Activated B cell treated with CpG ODN at 0.5 μM for 24 hours (primary cell): ENCODE measurements at places on chromosomes 6 and 20.
A peak's percentile ranks its signal among the peaks of the same experiment; 100 is the strongest.

GRCh38 chr6:113596387-113597230, 260.5 kb upstream of the MARCKS start:
- no peak for DNase-seq

- no peak for DNase-seq
Observed at GRCh38 chr6:3966426-3966825, 112.5 kb downstream of the FAM217A start.

GRCh38 chr6:57301757-57302156, 15.7 kb upstream of the PRIM2 start:
- DNase-seq, result no peak

DNA sequence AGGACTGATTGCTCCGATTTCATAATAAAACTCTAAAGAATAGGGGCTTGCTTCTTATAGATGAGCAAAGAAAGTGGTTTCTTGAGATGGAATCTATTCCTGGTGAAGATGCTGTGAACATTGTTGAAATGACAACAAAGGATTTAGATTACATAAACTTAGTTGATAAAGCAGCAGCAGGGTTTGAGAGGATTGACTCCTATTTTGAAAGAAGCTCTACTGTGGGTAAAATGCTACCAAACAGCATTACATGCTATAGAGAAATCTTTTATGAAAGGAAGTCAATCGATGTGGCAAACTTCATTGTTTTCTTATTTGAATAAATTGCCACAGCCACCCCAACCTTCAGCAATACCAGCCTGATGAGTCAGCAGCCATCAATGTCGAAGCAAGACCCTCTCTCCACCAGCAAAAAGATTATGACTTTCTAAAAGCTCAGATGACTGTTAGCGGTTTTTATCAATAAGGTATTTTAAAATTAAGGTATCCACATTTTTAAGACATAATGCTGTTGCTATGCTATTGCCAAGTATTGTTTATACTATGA, 12.7 kb upstream of the MTRF1L start:
- no peak for DNase-seq

- no peak for DNase-seq
Observed at GRCh38 chr6:73515204-73515655, 5.6 kb downstream of the EEF1A1 start.

GRCh38 chr6:56760842-56761241, 118.2 kb upstream of the DST start:
- no peak for DNase-seq

- no peak for DNase-seq
Observed at GRCh38 chr6:12958052-12958706, 241.6 kb downstream of the PHACTR1 start.

- no peak for DNase-seq
Observed at GRCh38 chr6:123589317-123589716, 47.4 kb downstream of the TRDN start.

DNA sequence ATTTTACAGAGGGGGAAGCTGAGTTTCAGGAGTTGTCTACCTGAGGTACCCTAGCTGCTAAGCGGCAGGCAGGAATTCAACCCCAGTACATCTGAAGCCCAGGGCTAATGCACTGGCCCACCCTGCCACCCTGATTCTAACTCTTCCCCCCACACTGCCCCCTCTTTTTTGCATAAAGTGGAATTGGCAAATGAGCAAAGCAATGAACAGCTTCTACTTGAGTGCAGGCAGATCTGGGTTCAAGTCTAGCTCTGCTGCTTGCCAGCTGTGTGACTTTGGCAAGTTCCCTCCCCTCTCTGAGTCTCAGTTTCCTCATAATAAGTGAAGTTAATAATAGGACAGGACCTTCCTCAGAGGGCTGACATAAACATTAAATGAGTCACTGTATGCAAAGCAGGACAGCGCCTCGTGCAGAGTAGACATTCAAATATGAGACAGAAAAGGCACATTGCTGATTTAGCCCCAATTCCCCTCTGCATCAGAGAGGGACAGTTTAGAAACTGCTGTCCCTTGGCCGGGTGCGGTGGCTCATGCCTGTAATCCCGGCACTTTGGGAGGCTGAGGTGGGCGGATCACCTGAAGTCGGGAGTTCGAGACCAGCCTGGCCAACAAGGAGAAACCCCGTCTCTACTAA, 4.7 kb downstream of the ADA start:
- DNase-seq, result peak; percentile 31

- DNase-seq, result no peak
Observed at GRCh38 chr20:53878262-53879047, 191.9 kb downstream of the BCAS1 start.

- DNase-seq, result no peak
Observed at GRCh38 chr6:106134087-106134770, 48.1 kb downstream of the PRDM1 start.

DNA sequence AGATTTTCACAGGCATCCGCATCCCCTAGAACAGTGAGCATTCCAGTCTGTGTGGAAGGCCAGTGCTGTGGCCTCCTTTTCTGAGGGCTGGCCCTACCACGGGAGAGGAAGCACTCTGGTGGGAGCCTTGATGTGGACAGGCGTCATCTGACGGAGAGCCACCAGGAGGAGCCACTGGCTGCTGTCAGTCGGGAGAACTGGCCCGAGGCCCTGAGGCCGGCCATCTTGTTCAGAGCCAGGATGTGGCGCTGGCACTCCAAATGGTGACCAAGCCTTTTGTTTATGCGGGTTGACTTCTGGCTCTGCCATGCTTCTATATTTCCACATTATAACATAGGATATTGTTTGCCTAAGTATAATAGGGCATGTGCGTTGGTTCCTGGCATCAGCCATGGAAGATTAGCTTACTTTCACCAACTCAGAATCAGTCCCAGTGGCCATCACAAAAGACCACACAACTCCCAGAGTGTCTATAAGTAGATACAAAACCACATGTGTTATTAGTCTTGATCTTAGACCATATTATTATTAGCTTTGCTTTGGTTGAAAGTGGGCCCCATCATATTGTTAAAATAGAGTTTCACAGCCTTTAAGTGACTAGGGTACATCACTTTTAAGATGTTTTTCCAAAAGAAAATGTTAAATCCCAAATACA, 273.9 kb upstream of the TAB2 start:
- no peak for DNase-seq

- no peak for DNase-seq
Observed at GRCh38 chr20:36881888-36882287, 6.0 kb downstream of the TLDC2 start.

DNA sequence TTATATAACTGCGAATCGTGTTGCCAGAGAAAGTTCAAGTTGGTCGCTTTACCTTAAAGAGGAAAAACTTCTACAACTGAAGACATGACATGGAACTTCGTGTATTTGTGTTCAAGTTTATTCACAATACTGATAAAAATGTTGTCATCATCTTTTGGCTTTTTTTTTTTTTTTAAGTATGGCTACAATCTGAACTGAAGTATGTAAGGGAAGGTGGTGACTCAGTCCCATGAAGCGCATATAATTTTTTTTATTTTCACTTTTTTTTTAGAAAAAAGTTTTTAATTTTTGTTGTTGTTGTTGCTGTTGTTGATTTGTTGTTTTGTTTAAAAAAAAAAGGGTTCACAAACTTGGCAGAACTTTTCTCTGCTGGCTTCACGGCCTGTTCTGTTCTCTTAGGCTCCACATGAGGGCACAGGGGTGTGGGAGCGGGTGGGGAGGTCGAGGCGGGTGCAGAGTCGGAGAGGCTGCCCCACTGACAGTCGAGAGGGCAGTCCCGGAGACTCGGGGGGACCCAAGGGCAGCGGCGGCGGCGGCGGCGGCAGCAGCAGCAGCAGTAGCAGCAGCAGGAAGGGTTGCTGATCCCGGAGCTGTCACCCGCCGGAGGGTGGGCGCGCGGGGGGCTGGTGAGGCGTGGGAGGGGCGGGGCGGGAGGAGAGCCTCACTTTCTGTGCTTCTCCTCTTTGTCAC, 17.0 kb downstream of the TFAP2A start:
- DNase-seq, result no peak

- peak; percentile 59 for DNase-seq
Observed at GRCh38 chr6:25027221-25027916, 91.6 kb upstream of the RIPOR2 start.

- no peak for DNase-seq
Observed at GRCh38 chr6:25404091-25404490, 124.9 kb downstream of the CARMIL1 start.

- DNase-seq, result no peak
Observed at GRCh38 chr6:26420688-26421171, 18.7 kb downstream of the BTN3A1 start.

DNA sequence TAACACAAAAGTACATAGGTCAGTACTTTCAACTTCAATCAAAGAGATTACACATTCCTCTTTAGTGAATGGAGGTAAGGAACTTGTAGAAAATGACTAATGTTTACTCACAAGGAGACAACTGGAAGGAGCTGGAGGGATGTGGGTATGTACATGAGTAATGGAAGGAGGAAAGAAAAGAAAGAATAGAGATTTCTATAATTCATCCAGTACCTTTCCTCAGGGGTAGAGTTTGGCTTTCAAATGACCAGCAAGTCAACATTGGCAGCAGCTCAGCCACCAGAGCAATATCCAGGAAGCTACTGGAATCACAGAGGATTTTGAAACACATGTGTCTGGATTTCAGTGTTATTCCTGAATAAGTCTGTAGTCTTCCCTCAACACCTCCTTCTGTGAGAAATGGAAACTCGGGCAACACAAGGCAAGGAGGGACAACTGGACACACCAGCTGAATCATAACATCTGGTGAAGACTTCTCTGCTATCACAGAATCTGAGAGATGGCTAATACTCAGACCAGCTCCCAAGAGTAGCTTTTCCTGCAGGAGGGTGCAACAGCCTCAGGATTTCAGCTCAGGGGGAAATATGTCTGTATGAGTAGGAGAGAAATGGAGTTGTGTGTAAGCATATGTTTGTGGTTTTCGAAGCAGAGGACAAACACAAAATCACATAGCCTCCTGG, 98.8 kb downstream of the HAO1 start:
- DNase-seq, result no peak

DNA sequence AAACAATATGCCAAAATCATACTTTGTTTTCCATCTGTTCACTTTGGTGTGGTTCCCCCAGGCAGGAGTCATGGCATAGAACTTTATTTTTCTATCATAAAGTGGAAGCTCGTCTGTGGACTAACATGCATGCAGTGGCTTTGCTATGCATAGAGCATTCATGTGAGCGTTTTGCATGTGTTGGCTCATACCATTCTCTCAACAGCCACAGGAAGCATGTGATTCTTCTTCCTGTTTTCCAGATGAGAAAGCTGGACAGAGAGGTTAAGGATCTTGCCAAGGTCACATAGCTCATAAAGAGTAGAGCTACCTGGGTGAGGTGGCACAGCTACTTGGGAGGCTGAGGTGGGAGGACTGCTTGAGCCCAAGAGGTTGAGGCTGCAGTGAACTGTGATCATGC, 123.4 kb upstream of the HDGFL1 start:
- no peak for DNase-seq

DNA sequence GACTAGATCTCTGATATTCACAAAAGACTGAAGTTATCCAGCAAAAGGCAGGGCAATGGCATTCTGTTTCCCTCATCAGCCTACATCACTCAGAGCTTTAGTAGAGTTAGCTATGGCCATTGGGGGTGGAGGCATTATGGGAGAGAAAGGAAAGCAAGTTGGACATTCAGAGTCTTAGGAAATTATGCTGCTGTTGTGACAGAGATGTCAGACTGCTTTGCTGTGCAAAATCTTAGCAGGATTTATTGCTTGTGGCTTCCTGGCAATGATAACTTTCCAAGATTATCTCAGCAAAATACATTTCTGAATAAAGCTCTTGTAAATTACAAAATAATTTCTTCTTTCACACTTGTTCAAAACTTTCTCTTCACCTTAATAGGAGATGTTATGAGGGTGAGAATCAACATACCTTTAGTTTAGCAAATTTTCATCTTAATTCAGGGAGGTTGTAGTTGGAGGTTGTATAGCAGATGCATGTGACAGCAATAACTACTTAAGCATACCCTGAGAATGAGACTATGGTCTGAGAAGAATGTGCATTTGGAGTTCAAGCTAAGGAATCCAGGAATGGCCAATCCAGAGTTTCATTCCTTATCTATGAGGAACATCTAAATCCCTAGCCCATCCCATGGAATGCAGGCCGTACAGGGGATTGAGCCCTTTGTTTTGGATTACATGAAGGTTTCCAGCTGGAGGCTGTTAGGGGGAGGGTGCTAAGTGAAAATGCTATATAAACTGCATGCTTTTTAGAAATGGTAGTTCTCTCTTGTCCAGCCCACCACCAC, 179.8 kb downstream of the HAO1 start:
- no peak for DNase-seq

- no peak for DNase-seq
Observed at GRCh38 chr6:3240595-3240994, 13.1 kb upstream of the TUBB2B start.

DNA sequence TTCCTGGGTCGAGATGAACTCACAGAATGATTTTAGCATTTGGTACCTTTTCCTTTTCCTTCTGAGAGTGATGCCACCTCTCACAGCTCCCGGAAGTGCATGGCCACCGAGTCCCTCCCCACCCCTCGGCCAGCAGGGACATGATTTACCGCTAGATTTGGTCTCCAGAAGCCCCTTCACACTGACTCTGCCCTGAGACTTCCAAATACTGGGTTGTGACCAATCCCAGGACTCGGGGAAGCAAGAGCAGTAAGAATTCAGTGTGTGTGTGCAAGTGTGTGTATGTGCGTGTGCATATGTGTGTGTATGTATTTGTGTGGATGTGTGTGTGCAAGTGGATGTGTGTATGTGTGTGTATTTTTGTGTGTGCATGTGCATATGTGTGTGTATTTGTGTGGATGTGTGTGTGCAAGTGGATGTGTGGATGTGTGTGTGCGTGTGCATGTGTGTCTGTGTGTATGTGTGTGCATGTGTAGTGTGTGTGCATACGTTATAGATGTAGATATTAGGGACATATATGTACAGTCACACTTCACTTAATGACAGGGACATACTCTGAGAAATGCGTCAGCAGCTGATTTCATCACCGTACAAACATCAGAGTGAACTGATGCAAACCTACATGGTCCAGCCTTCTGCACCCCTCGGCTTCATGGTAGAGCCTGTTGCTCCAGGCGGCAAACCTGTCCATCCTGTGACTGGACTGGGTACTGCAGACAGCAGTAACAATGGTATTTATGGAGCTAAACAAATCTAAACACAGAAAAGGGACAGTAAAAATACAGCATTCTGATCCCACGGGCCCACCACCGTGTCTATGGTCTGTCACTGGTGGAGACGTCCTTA, 374.5 kb downstream of the TAF4 start:
- no peak for DNase-seq

GRCh38 chr20:13995086-13995665, at the start of gene MACROD2:
Gene MACROD2 (plus strand): TSS chr20:13995516.
- no peak for DNase-seq

DNA sequence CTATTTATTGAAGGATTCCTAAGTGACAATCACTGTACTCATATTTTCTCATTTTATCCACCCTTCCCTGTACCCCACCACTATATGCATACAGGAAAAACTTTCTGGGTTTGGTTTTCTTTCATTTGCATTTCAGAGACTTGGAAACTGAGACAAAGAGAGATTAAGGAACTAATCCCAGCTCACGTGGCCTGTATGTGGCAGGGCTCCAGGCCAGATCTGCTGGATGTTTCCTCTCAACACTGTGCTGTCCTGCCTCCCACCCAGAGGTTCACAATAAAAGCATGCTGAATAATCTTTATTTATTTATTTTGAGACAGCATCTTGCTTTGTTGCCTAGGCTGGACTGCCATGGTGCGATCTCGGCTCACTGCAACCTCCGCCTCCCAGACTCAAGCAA, 50.2 kb downstream of the CEP162 start:
- no peak for DNase-seq

GRCh38 chr6:52389626-52390360, 27.8 kb downstream of the PAQR8 start:
- DNase-seq, result no peak

- DNase-seq, result no peak
Observed at GRCh38 chr20:5974531-5974930, 24.1 kb downstream of the MCM8 start.
